ENCODE measurements at places on chromosomes 16 and 17.

GRCh38 chr17:29835435-29836351 is 94.3 kb downstream of the SSH2 start:
- no peak for DNase-seq

DNA sequence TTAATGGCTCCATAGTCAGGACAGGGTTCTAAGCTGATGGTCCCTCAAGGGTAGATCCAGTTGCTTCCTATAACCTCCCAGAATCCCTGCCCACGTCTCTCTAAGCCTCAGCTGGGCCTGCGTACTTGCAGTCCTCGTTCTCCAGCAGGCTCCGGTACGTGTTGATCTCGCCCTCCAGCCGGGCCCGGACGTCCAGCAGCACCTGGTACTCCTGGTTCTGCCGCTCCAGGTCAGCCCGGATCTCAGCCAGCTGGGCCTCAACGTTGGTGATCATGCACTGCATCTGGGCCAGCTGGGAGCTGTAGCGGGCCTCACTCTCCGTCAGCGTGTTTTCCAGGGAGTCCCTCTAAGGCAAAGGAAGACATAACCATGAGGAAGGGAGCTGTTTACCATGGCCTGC is 4.5 kb downstream of the KRT32 start:
- DNase-seq, result no peak

DNA sequence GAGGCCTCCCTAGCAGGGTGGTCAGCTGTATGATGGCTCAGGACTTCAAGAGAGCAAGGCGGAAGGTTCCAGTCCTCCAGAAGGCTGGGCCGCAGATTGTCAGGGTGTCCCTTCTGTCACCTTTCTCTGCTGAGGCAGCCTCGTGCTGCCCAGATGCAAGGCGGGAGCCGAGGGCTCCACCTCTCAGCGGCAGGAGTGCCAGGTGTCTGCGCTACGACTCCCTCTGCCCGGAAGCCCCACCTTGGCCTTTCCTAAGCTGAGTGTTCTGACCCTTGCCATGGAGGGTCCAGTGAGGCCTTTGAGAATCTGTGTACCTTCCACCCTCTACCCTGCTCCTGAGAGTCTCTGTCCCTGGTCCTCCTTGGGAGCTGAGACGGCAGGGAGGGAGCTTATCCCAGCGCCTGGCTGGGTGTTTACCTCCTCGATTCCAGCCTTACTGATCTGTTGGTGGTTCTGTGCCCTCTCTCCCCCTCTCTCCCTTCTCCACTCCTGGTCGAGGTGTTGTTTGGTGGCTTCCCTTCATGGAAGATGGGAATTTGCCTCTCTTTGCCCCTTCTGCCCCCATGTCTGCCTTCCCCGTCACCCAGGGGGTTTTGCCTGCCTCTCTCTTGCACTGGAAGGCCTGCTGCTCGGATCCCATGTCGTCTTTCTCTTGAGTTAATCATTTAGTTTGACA is 2.2 kb upstream of the ZNF750 start:
- DNase-seq, result no peak

- DNase-seq, result no peak
Measured at GRCh38 chr16:87570938-87571867, 31.1 kb upstream of the JPH3 start.

GRCh38 chr17:50758989-50759544 is 8.3 kb downstream of the ANKRD40CL start:
- DNase-seq, result no peak

DNA sequence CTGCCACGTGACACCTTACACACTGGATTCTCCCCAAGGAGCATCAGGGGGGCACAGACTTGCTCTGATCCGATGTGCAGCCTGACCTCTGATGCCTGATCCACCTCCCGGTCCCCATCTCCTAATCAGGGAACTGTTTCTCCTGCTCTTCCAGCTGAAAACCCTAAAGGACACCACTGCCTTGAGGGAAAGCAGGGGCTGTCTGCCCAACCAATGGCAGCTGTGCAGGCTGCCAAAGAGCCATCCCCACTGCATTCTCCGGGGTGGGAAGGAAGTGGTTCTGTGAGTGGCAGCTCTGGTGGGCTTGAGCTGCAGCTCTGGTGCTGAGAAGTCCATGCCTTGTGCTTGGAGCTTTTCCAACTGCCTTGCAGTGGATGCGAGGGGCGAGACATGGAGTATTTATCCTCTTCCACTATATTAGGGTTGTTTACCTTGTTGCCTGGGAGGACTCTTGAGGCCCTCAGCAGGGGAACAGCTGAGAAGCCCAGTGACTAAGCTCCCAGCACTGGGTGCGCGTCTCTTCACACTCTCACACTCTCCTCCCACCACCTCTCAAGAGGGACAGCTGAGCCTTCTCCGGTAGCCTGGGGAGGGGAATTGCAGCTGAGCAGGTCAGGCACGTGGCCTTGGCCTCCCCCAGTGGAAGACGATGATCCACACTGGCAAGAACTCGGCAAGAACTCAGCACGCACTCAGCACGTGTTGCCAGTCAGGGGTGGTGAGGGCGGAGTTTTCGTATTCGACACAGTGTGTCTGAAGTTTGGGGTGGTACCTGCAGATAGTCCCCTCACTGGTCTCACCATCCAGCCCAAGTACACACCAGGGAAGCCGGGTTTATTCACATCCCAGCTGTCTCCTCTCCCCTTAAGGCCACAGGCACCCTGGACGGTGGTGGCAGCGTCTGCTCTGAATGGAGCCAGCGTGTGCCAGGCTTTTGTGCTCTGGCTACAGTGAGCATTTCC is 21.1 kb upstream of the SPATA32 start:
- DNase-seq, result no peak

DNA sequence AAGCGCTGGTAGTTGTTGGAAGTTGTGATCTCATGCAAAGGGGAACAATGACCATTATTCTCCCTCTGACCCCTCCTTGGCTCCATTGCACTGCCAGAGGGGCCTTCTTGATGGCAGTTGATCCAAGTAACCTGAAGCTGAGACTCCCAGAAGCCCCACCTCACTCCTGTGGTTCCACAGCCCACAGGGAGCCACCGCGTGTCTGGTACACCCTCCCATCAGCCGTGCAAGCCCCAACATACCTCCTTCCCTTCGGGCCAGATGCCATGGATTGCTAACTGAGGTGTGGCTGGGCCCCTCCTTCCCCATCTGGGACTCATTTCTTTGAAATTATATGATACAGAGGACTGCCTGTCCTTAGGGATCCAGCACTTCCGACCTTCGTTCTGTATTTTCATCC is 17.8 kb downstream of the SAP30BP start:
- DNase-seq, result no peak

DNA sequence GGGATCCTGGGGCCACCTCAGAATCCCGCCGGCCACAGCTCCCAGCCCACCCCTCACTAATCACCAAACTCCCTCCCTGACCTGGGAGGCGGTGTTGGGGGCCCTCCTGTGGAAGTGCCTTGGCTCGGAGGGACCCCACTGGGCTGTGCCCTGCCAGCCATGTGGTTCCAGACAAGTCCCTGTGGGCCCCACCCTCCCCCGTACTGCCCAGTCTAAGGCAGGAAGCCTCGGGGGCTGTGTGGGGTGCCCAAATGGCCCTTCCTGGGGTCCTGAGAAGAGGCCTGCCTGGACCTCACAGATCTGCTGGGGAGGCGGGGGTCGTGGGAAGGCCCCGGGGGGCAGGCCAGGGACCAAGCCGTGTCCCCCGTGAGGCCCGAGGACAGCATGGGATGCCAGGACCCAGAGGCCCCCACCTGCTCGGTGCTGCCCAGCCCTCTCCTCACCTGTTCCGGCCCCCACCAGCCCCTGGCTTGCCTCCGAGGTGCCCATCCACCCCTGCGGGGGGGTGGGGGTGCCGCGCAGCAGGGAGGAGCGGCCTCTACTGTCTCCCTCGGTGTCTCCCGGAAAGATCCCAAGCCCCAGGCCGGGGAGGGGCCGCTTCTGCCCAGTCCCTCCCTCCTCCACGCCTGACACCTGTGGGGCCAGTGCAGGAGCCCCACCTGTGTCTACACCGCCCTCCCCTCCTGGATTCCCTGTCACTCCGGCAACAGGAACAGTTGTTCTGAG is 9.3 kb upstream of the KREMEN2 start:
- no peak for DNase-seq

GRCh38 chr17:51954232-51954765 is 204.2 kb downstream of the CA10 start:
- DNase-seq, result no peak

DNA sequence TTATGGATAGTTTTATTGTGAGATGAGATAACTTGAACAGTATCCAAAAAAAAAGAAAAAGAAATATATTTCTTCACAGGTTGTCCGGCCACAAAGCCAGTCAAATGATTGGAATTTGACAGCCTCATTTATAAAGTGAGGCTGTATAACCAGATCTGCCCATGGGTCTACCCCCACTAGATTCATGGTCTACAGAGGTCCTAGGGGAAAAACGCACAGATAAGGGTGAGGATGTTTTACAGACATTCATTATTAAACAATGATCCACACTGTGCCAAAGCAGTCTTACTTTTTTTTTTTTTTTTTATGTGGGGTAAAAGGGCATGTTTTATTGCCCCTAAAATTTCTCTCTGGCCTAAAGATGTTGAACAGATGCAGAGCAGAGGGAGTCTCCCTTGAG is 1503.0 kb upstream of the CDH8 start:
- no peak for DNase-seq
